Activated gamma-delta T cell treated with anti-CD3 and anti-CD28 coated beads, Interleukin-2, amount 50 U/mL, for 16 hours (primary cell): ENCODE measurements at places on chromosomes 5 and 9.

DNA sequence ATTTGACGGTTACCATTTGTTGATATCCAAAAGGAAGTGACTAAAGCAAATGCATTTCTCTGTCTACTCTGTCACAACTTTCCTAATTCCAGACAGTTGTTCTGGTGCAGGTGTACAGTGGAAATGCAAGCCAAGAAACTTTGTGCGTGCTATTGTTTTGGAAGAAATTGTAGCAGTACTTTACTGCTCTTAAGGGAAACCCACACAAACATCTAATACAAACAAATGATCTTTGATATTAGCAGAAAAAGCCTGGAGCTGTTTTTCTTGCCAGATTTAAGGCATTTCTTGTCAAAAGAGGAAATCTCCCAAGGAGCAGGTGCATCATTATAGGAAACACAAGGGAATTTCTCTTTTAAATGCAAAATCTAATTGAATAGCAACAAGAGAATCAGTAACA is 2.0 kb downstream of the SNCAIP start:
- no peak for DNase-seq

GRCh38 chr5:131607418-131607817 is 27.6 kb downstream of the RAPGEF6 start:
- no peak for DNase-seq

DNA sequence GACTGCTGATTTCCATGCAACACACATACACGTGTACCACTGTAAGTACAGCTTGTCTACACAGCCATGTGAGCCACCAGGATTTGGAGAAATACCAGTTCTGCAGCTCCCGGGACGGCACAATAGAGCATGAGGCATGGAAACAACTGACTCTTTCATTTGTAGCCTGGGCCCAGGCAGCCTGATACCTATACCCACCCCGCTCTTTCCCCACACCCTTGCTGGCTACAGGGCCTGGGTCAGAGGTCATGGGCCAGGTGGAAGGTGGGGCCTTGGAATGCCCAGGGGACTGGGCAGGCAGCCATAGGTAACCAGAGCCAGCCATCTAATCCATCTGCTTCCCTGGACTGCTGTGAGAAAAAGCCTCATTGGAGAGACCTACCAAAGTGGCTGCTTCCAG is 39.0 kb upstream of the ZSWIM6 start:
- DNase-seq = no peak

DNA sequence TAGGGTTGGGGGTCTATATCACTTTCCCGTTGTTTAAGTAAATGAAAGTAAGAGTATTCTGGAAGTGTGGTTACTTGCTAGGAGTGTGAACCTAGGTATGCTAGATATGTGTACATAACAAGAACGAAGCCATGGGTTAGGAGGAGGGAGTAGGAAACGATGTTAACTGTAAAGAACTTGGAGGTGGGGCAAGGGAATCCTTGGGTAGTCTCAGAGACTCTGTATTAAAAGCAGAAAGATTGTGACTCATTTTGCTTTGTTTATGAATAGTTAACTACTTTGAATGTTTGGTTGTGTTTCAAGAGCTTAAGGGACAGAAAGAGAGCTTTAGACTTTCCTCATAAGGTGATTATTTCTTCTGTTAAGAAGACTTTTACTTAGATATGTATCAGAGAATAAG is 59.9 kb downstream of the TMEM252 start:
- no peak for DNase-seq

DNA sequence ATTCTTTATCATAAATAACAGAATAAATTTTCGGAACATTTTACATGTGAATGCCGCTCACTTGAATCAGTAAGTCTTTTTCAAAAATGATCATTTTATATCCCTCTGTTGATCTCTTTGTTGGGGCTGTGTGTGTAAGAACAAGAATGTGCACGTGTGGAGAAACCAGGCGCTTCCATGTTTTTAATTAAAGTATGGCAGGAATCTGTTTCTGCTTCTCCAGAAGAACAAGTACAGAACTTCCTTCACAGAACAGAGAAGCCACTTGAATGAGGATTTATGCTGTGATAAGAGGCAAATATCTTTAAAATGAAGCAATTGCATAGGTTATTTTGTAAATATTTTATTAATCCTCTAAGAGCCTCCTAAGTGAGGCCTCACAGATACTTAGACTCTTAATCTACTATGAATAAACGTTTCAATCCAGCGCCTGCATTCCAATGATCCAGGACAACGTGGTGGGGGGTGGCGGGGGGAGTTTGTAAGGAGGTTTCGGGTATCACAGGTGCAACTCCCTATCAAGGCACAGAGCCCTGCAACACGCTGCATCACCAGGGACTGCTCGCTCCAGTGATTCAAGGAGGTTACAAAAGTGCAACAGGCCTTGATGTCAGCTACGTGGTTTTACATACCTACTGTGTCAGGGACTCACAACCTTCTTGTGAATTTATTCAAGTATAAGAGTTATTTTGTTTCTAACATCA is 409.2 kb downstream of the BNC2 start:
- DNase-seq = no peak

DNA sequence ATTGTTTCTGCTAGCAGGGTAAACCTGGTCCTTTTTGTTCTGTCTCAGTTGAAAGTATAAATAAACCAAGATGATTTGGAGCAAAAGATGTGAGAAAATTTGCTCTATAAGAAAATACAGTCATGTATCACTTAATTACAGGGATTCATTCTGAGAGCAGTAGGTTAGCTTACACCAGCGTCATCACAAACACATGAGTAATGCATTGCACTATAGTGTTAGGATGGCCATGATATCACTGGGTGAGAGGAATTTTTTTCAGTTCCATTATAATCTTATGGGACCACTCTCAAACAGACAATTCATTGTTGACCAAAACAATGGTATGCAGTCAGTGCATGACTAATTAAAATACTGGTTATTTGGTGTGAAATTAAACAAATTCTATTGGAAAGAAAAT is 430.9 kb downstream of the CHSY3 start:
- no peak for DNase-seq

- no peak for DNase-seq
These were observed 397.1 kb downstream of the DMAC1 start for GRCh38 chr9:7402334-7403027.

DNA sequence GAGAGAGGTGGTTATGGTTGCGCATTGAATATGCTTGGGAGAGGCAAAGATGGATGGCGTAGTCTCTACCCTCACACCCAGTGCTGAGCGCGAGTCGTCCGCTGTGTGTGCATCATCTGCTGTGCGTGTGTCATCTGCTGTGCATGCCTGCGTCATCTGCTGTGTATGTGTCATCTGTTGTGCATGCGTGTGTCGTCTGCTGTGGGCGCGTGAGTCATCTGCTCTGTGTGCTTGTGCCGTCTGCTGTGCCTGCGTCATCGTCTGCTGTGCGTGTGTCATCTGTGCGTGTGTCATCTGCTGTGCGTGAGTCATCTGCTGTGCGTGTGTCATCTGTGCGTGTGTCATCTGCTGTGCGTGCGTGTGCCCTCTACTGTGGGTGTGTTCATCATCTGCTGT is 68.0 kb upstream of the IRX4 start:
- no peak for DNase-seq
